ENCODE measurements at places on chromosomes 4 and X.

DNA sequence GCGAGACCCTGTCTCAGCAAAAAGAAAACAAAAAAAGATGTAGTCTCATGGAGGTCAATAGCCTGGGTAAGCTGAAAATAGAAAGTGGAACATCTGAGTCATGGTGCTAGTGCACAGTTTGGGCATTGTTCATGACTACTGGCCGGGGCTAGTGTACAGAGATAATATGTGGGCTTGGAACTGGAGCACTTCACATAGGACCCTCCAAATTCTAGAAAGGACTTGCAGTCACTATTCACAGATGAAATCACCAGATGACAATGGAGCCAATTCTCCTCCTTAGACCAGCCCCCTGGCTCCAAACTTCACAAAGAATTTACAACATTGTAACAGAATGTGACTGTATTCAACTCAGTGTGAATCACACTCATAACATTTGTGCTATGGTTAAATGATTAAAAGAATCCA lies 367.8 kb upstream of the SLC7A11 start:
- DNase-seq = no peak

DNA sequence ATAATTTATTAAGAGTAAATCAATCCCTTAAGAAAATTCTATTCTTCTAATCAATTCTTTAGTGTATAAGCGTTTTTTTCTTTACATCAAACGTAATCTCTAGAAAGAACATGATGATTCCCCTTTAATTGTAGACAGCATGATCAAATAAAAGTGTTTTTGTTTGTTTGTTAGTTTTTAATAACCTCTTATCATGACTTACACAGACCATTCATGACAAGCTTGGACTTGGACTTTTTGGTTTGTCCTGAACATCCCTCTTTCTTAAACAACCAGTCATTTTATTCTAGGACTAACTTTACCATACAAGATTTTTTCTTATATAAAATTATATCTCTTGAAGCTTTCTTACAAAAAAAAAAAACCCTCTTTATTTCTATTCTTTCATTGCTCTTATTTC lies 344.6 kb upstream of the SPOCK3 start:
- DNase-seq = no peak

GRCh38 chr4:11367371-11367770 lies 61.3 kb downstream of the HS3ST1 start:
- DNase-seq = no peak

DNA sequence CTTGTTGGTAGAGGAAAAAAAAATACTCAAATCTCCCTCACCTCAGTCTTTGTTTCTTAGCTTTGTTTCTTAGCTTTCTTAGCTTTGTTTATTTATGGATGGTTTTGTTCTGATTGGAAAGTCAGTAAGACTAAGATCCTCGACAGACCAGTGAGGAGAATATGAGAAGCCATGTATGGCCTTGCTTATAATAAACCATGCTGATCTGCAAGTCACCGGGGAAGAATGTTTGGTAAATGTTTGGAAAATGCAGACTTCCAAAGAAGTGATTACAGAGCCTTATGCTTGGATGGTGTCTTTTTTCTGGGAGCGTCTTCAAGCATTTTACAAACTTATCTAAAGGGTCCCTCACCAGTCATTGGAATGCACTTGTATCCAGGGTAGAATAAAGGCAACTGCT lies 90.1 kb upstream of the NOCT start:
- DNase-seq = no peak

- DNase-seq = no peak
These were observed 101.5 kb downstream of the SORBS2 start for GRCh38 chr4:185710487-185710995.

- no peak for DNase-seq
These were observed 114.0 kb upstream of the ENPEP start for GRCh38 chr4:110361921-110362320.

DNA sequence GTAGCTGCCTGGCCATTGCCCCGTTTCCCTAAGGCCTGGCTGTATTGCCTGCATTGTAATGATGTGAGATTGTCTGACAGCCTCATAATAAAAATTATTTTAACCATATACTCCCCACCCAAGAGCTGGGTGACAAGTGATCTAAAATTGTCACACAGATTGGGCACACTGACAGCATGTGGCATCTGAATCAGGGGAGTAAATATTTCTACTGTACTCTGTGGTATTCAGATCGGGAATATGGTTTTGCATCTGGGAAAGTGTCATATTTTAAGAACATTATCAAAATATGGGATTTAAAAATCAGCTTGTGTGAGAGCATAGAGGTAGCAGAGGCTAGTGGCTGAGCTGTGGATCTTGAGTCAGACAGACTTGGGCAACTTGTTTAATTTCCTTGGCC lies 135.8 kb upstream of the PDLIM3 start:
- DNase-seq = no peak

DNA sequence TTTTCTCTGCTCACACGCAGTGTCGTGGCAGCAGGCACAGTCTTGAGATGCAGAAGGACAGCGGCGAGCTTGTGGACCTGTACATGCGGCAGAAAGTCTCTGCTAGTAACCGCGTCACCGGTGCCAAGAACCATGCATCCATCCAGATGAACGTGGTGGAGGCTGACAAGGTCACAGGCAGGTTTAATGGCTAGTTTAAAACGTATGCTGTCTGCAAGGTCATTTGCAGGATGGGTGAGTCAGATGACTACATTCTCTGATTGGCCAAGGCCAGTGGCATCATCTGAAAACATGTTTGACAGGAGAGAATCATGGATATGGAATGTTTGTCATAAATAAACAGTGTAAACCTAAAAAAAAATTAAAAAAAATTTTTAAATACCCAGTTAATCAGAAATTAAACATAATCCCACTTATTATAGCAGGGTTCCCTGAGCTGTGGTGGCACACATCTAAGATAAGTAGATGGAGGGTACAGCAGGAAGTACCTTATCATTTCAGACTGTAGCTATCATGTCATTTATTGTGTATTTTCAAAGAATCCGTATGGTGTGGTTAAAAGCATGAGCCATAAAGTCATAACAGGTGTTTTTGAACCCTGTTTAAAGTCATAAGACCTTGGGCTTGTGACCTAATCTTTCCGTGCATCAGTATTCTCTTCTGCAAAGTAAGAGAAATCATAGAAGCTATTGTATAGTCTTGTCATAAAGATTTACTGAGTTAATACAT lies 7.5 kb upstream of the BMP2K start:
- DNase-seq = no peak

DNA sequence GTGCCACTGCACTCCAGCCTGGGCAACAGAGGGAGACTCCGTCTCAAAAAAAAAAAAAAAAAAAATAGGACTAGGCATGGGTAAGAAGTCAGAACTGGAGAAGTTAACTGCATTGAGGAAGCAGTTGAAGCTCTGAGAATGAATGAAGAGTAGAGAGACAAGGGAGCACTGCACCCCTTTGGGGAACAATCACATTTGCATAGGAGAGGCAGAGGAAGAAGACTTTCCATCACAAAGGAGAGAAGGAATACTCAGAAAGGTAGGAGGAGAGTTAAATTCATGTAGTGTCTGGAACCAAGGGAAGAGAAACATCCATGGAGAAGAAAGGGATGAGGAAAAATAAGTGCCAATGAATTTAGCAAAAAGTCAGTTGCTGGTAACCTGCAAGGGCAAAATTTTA lies 72.4 kb downstream of the GPC3 start:
- DNase-seq = no peak

DNA sequence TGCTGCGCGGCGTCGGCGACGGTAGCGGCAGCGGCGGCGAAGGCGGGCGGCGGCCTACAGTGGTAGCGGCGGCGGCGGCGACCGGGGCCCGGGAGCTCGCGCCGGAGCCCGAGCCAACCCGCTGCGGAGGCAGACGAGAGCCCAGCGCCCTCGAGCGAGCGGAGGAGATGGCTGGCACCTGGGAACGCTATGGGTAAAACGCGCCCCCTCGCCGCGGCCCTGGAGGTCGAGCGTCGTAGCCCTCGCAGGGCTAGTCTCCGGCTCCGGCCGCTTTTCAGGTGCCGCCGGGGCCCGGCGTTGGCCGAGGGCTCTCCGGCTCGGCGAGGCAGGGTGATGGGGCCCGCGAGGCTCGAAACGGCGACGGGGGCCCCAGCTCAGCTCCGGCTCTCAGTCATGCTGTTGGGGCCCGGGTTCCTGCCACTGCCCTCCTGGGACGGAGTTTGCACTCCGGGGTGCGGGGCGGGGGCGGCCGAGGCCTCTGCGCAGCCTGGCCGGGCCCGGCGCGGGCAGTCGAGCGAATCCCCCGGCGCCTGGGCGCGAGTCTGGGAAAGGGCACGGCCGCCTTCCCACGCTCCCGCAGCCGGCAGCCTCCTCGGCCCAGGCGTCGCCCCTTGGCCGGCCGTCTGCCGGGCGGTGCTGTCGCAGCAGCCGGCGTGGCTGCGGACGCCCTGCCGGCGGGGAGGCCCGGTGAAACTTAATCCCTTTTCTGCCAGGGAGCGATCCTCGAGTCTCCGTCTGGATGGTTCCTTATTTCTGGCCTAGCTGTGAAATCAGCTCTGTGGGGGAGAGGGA lies 768 bp downstream of the MID2 start:
- no peak for DNase-seq

- DNase-seq = no peak
These were observed 664.8 kb downstream of the PCDH18 start for GRCh38 chr4:136867465-136867864.

DNA sequence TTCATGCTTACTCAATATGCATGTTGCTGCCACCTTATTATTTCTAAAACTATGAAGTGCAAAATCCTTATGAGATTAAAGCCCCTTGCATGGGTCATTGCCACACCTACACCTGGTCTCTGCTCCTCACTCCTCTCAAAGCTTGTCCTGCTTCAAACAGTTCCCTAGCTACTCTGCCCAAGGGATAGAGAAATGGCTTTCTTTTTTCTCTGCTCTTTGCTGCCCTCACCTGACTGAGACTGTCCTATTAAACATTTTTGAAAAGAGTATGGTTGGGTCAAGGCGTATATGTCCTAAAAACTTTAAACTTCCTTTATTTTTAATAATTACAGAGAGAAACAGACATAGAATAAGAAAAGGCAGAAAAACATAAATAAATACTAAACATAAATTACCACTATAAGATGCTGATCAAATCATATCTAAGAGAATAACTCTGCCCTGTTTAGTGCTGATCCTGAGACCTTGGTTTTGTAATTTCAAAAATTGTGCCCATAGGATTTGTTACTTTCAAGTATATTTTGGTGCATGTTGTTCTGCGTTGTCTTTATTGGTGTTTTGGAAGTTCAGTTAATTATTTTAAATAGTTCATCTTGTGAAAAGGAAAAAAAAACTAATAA lies 704.9 kb upstream of the PABPC4L start:
- DNase-seq = no peak

GRCh38 chr4:30265716-30266115 lies 454.5 kb upstream of the PCDH7 start:
- DNase-seq = no peak

- DNase-seq = no peak
These were observed 36.9 kb downstream of the FHDC1 start for GRCh38 chr4:152972821-152973628.

- no peak for DNase-seq
These were observed 413.5 kb upstream of the INTU start for GRCh38 chr4:127219232-127219631.

- no peak for DNase-seq
These were observed 52.7 kb downstream of the STARD8 start for GRCh38 chrX:68699960-68700746.

- DNase-seq = no peak
These were observed 101.1 kb downstream of the VCX3B start for GRCh38 chrX:8565729-8566128.

DNA sequence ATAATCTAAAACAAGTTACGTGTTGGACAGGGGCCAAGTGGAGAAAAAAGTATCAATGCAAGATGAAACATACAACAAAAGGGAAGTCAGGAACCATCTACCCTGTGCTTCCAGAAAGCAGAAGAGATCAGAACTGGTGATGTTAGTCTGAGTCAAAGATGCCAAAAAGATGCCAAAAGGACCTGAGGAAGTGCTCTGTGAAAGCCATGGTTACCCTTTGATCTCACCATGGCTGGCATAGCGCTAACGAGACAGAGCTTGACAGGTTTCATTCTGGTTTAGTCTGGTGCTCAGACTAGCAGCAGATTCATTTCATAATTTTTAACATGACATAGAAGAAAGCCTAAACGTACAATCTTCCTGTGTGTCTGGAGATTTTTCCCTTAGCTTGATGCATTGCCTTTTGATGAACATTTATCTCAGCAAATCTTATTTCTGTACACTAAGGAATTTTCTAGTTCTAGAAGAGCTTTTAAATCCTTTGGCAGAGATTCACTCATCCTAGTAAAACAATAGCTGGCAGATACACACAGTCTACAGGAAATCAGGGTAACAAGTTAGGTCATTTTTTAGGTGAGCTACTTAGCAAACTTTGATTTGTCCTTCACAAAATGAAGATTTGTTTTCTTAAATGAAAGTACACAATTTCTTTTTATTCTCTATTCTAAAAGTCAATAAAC lies 87.7 kb downstream of the COL25A1 start:
- no peak for DNase-seq

- no peak for DNase-seq
These were observed 190.1 kb upstream of the GPRIN3 start for GRCh38 chr4:89497517-89498308.

DNA sequence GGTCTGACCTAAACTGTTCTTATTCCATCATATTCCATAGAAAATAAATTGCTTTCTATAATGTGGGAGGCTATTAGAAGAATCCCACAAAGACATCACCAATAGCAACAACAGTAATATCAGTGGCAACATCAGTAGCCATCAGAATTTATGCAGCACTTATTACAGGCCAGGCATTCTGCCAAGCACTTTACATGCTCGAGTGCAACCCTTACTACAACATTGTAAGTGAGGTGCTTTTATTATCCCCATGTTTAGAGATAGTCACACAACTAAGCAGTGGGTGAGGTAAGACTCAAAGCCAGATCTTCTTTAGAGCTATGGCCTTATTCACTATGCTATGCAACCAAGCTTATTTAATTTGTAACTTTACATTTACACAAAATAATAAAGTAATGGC lies 317.1 kb upstream of the BMP3 start:
- no peak for DNase-seq

DNA sequence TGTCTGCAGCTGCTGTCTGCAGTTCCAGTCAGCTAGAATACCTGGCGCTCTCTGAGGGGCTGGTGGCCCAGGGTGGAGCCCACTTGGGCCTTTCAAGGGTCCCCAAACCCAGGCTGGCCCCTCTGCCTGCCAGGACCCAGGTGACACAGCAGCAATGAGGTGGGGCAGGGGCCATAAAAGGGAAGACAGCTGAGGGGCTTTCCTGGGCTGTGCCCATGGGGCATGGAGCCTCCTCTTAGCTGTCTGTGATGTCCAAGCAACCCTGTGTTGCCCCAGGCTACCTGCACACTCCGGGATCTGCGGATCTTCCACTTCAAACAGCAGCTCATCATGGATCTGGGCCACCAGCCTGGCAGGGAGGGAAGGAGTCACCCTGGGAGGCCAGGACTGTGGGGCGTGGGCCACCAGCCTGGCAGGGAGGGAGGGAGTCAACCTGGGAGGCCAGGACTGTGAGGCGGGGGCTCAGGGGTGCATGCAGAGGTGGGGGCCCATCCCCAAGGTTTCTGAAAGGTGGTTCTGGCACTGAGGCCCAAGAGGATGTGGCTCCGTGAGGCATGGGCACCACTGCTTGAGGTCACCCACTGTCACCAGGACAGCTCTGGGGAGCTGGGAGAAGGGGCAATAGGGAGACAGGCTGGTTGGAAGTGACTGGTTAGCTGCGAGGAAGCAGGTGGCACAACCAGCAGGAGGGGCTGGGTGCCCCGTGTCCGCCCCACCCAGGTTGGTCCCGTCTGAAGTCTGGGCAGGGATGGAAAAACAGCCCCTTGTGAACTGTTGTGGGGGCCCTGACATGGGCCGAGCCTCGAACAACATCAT lies 16.3 kb downstream of the NAT8L start:
- DNase-seq = no peak

GRCh38 chr4:175807547-175807946 lies 4.5 kb downstream of the GPM6A start:
- no peak for DNase-seq

All from coronary artery (tissue), 2 donors.